Stimulated activated CD4-positive, alpha-beta T cell treated with anti-CD3 and anti-CD28 coated beads, Interleukin-12 subunit alpha, Interleukin-12 subunit beta, amount 100 ng/mL, for 48 hours (primary cell): ENCODE measurements at places on chromosomes 11 and 22.

- DNase-seq: no peak
Measured at GRCh38 chr11:126633330-126633729, 277.8 kb downstream of the ST3GAL4 start.

- no peak for DNase-seq
Measured at GRCh38 chr11:44617671-44618461, 52.4 kb downstream of the CD82 start.

- no peak for DNase-seq
Measured at GRCh38 chr22:18012531-18012930, 11.8 kb downstream of the MICAL3 start.

GRCh38 chr11:62858201-62858600, 18.8 kb upstream of the WDR74 start:
- DNase-seq: no peak

- DNase-seq: no peak
Measured at GRCh38 chr11:66082946-66083698, 13.1 kb downstream of the PACS1 start.

DNA sequence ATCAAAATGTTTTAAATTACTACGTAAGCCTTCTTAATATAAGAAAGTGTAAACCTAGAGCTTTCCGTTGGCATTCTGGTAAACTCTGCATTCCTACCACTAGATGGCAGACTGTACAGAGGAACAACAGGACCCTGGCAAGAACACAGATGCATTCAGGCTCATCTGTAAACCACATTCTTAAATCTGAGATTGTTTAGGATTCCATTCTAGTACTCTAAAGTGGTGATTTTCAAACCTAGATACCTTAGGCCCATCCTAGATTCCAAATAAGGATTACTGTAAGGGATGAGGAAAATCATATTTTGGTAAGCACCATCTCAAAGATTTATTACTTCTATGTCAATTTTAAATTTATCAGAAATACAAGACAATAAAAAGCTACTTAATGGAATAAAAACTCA, 26.9 kb downstream of the PICALM start:
- peak; percentile 82 for DNase-seq

- DNase-seq: no peak
Measured at GRCh38 chr11:114614127-114614720, 18.6 kb upstream of the NXPE4 start.

DNA sequence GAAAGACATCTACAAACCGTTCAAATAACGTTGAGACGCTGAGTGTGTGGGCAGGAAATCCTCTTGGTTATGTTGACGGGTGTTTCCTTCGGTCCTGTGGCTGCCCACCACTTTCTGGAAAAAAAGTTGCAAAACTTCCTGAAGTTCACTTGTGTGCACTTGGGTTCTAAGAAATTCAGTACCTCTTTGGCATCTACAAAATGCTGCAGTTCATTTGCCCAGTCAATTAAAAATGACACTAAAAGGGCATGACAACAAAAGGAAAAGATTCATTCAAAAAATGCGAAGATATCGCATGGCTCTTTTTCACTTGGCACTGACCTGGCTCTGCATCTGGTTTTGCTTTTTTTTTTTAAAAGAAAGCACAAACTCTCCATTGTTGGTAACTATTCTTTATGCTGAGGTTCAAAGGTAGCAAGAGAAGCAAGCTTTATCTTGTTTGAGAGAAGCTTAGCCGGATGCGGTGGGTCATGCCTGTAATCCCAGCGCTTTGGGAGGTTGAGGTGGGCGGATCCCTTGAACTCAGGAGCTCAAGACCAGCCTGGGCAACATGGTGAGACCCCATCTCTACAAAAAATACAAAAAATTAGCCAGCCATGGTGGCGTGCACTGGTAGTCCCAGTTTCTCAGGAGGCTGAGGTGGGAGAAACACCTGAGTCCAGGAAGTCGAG, 10.6 kb upstream of the XBP1 start:
- peak; percentile 29 for DNase-seq

DNA sequence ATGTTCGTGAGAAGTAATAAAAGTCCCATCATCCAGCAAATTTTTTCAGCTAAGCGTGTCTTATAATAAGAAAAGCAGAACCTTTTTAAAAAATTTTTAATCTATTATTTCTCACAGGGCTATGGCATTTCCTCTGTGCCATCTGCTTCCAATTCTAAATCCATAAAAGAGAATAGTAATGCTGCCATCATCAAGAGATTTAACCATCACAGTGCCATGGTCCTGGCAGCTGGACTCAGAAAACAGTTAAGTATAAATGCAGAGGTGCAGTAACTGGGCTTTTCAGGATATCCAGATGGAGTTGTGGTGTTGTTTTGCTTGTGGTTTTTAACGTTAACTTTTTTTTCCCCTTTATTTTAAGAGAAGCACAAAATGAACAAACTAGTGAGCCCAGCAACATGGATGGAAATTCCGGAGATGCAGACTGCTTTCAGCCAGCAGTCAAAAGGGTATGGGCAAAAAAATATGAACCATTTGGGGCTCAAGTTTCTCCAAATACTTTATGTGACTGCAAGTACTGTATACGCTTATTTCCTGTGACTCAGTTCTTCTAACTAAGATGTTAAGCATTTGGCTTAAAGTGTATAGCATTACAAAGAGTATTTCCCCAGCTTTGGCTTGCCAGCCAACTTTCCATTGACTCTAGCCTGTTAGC, 25.2 kb downstream of the GTF2H1 start:
- no peak for DNase-seq

DNA sequence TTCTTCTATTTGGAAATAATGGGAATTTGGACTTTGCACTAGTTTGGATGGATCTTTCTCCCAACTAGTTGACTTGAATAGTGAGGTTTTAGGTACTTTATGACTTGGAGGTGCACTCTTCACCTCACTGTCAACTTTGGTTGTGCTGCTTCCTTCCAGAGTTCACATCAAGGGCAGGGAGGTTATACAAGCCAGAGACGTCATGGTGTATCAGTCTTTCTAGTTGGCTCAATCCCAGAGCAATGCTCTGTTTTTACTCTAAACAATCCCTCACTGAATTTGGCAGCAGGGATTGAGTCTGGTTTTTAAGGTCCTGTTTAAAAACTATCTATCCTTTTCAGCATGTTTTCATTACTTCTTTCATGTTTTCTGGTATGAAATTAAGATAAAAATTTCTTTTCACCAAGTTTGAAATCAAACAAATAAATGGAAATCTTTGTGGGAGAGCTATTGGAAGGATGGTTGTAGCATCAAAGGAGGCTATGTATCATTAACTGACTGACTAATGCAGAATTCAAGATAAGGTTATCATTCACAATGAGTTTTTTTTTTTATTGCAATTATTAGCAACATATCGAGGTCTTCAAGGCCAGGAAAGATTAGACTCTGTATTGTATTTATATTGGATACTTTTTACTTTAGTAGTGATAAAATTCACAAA, 28.0 kb upstream of the ZBED5 start:
- no peak for DNase-seq

- no peak for DNase-seq
Measured at GRCh38 chr22:40853961-40854360, 2.5 kb downstream of the ST13 start.

DNA sequence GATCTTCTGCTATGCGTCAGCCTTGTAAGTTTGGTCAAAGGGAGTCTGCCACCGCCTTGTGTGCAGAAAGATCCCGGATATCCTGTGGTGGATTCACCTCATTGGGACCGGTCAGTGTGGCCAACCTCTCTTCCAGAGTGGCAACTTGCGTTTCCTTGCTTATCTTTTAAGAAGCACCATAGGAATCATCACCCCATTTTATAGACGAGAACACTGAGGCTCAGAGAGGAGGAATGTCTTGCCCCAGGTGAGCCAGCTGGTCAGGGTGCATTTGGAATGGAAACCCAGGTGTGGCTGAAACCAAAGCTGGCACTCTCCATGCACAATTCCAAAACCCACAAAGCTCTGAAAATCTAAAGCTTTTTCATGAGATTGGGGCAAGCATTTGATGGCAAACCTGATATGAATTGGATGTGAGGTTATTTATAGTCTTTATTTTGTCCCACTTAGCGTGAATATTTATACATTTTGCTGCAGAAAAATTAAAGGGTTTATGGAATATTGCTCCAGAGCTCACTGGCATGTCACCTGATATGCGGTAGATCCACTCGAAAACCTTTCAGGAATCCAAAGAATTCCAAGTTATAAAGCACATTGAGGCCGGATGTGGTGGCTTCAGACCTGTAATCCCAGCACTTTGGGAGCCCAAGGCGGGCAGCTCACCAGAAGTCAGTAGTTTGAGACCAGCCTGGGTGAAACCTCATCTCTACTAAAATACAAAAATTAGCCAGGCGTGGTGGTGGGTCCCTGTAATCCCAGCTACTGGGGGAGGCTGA, 12.1 kb upstream of the EIF3D start:
- DNase-seq: no peak

DNA sequence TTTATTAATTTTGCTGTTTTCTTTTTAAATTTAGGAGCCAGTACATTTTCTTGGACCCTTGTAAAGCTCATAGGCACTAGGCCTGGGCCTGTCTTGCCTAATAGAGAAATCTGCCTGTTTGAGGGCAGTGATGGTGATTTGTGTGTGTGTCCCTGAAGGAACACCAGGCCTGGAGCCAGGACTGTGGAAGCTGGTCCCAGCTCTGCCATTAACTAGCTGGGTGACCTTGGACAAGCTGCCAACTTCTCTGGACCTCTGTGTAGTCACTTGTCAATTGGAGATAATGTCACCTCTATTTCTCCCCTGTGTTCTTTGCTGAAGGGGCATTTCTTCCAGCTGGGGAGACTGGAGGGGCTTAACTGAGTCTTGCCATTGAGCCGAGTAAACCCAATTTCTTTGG, 16.0 kb upstream of the FTH1 start:
- no peak for DNase-seq

- DNase-seq: no peak
Measured at GRCh38 chr11:77609234-77609633, 19.5 kb downstream of the AQP11 start.

DNA sequence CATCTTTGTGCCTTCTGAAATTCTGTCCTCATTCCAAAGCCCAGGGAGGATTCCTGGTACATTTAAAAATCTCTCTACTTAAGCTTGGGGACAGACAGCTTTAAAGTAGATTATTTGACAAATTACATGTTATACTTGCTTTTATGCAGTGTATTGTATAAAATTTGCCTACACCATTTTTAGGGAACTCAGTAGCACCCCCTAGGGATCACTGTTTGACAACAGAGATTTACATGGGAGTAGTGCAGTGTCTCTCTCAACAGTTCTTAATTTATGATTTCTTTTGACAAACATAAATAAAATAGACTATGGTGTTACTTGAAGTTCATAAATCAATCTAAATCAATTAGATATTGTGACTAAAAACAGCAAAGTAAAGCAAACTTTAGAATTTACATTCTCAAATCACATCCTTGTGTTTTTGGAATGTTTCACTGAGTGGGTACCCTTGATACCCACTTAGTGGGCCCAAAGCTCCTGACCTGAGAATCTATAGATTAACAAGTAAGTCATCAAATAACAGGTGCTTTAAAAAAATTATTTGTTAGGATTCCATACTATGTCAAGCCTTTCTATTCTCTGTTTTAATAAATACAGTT, 428.8 kb downstream of the DYNC2H1 start:
- DNase-seq: peak; percentile 8

GRCh38 chr22:29387921-29388758, at the start of gene AP1B1:
Gene AP1B1, minus strand, starts transcription at chr22:29388570. Its CDS starts 21,327 bp downstream, at chr22:29367243.
- DNase-seq: peak; percentile 90

DNA sequence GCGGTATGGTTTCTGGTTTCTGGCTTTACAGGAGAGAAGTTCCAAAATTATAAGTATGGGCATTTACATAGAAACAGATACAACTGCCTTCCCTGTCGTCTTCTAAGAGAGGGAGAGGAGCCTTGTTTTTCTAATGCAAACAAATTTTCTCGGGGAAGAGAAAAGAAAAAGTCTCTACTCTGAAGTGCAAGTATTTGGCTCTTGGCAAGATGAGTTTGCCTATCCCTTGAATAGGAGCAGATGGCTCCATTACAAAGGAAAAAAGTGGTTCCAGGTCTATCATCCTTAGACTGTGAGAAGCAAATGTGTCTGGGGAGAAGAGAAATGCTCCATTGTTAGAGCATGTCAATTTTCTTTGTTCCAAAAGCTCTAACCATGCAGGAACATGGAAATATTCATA, 455.6 kb downstream of the BUD13 start:
- no peak for DNase-seq

DNA sequence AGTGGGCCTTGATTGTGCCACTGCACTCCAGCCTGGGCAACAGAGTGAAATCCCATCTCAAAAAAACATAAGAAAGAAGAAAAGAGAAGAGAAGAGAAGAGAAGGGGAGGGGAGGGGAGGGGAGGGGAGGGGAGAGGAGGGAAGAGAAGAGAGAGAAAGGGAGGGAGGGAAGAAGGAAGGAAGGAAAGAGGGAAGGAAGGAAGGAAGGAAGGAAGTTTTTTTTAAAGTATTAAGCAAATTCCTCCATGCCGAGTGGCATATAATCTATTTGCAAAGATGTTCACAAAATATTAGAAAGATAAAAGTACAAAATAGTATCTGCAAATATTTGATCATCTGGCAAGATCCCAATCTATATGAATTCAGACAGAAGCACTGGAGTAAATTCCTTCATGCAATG, 10.5 kb upstream of the CFAP300 start:
- DNase-seq: no peak

- DNase-seq: no peak
Measured at GRCh38 chr11:17952487-17952886, 60.4 kb downstream of the SERGEF start.

DNA sequence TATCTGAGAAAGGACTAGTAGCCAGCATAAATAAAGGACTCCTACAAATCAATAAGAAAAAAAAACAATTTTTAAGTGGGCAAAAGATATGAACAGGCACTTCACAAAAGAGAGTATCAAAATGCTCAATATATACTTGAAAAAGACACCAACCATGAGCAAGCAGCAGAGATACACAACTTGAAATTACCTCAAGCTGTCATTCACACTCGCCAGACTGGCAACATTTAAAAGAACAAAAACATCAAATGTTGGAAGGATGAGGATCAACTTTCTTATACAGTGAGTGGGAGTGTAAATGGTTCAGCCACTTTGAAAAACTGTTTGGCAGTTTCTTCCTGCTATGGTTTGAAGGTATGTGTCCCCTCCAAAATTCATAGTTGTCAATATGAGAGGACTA, 23.9 kb upstream of the ELFN2 start:
- no peak for DNase-seq

DNA sequence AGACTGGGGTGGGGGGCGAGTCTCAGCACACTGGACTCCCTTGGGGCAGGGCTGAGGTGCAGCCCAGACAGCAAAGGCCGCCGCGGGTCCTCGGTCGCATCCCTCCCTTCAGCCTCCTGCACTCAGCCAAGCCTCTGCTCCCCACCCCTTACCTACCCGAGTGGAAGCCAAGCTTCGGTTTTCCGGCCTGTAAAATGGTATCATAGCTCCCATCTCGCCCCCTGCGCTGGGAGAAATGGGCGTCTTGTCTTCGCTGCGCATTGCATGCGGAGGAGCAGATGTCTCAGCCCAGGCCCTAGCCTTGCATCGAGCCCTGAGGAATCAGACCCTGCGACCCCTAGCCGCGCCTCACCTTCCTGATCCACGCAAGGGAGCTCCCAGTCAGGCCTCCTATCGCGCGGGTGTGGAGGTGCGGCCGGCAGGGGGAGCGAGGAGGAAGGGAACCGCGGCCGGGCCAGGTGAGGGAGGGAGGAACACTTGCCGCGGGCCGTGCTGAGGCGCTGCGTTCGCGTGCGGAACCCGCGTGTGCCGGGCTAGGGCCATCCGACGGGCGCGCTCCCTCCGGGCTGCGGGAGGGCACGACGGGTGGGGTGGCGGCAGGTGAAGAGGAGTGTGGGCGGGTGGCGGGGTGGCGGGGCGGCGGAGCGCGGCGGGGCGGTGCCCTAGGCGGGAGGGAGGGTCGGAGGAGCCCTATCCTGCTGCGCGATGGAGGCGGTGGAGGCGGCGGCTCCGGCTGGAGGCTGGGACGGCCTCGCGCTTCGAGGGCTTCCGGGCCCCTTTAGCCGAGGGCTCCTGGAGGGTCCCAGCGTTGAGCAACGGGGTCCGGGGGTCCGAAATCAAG, 4.1 kb upstream of the TBX1 start:
- DNase-seq: peak; percentile 28
